ENCODE measurements at places on chromosomes 3 and 15.

DNA sequence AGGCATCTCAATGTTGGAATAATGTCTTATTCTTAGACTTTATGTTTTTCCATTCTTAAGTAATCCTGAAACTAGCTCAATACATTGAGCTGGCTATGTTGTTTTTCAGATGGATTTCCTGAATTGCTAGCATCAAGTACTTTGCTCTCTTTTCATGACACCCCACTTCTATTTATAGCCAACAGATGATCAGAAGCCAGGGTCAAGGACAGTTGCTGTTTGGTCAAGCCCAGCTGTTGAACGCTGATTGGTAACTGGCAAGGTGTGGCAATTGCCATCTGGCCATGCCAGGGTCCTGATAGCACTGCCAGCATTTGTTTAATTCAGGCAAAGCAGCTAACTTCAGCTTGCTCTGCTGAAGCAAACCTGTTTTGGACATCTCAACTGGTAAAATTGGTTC is 46.2 kb upstream of the PLCL2 start:
- DNase-seq = no peak

GRCh38 chr3:10189557-10190354 is 25.0 kb downstream of the IRAK2 start:
- no peak for DNase-seq

GRCh38 chr15:51030649-51031316 is 63.9 kb downstream of the TNFAIP8L3 start:
- DNase-seq = peak; percentile 88

GRCh38 chr3:187551416-187551815 is 118.8 kb downstream of the SST start:
- peak; percentile 6 for DNase-seq

DNA sequence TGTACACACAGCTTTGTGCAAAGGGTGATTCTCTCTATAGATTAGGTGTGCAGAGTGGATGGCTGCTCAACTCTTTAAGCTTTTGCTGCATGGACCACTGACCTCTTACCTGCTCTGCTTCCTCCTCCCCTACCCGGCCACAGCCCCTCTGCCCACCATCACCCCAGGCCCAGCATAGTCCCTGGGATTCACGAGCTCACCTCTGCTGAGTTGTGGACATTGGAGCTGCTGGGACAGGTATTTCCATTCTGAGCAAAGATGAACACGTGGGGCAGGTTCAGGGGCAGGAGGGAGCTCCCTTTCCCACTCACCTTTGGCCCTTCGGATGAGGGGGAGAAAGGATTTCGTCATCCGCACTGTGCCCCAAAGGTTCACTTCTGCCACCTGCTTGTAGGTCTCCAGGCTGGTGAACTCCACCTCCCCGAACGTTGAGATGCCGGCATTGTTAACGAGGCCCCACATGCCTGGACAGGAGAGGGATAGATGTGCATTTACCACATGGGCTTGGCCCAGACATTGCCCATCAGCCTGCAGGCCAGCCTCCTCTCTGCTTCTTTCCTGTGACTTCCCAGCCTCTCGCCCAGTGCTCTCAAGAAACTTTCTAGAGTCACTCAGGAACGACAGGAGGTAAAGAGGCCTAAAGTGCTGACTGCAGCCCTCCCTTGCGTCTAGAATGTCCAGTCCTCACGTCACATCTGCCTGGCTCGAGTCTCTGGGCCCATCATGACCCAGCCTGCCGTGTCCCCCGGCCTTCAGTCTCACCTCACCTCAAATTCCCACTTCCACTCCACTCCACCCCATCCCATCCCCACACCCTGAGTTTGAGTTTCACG is 41.6 kb downstream of the BDH1 start:
- DNase-seq = no peak

Data from ELR (cell line).